Inflammatory macrophage treated with lipopolysaccharide for 4 hours (primary cell): ENCODE measurements at places on chromosomes 7 and 10.
A peak's percentile ranks its signal among the peaks of the same experiment; 100 is the strongest.

DNA sequence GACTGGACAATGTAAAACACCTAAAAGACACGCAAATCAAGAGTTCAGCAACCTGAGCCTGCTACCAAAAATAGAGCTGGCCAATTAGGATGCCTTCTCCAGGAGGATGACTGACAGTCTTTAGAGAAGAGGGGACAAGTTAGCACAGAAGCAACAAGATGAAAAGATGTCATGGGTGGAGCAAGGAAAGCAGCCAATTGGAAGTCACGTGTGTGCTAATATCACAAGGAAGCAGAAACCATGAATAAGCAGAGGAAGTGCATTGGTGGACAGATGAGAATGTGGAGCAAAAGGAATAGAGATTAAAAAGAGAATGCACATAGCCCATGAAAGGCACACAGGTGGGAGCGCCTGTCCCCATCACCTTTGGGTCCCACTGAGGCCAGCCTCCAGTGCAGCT lies 148.1 kb downstream of the SLC25A13 start:
- DNase-seq = no peak

GRCh38 chr7:155358066-155358947 lies 60.6 kb downstream of the INSIG1 start:
- DNase-seq = no peak

DNA sequence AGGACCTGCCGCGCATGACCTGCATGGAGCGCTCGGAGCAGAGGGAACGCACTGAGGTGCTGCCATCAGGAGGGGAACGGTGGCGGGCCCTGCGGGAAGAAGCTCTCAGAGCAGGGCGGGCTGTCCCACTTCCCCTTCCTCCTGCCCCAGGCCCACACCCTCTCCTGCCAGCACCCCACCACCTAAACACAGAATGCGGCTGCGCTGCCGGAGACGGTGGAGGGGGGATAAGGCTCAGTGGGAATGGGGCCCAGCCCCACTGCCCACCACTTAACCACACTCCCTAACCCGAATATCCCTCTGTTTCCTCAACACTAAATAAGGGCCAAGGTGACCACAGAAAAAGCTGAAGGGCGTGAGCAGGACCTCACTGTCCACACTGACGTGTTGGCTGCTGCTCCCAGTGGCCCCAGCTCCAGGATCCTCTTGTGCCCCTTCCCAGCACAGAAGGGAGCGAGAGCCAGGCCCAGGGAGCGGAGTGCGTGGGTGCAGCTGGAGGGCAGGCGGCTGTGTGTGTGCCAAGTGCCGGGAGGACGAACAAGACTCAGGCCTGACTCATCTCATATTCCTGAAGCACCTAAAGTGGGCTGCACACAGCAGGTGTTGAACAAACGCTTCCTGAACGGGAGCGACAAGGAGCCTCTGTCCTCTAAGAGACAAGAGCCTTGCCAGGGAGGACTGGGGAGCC lies 116.8 kb downstream of the MAD1L1 start:
- peak; percentile 11 for DNase-seq

- DNase-seq = peak; percentile 26
These were observed 526 bp downstream of the CH25H start for GRCh38 chr10:89206402-89207180.

DNA sequence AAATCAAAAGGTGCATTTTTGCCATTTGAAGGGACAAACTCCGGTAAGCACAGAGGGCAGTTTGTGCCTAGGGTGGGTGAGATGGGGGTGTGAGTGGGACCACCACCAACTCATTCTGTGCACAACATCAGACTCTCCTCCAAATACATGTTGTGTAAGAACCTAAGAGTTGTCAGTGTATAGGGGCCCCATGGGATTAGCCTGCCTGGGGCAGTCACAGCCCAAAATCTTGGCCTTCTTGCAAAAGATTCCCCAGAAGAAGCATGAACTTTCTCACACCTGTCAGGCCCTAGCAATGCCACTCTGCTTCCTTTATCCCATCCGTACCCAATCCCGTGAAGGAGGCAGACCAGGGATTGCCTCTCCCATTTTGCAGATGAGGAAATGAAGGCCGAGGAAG lies 47.1 kb upstream of the NANOS1 start:
- DNase-seq = no peak

DNA sequence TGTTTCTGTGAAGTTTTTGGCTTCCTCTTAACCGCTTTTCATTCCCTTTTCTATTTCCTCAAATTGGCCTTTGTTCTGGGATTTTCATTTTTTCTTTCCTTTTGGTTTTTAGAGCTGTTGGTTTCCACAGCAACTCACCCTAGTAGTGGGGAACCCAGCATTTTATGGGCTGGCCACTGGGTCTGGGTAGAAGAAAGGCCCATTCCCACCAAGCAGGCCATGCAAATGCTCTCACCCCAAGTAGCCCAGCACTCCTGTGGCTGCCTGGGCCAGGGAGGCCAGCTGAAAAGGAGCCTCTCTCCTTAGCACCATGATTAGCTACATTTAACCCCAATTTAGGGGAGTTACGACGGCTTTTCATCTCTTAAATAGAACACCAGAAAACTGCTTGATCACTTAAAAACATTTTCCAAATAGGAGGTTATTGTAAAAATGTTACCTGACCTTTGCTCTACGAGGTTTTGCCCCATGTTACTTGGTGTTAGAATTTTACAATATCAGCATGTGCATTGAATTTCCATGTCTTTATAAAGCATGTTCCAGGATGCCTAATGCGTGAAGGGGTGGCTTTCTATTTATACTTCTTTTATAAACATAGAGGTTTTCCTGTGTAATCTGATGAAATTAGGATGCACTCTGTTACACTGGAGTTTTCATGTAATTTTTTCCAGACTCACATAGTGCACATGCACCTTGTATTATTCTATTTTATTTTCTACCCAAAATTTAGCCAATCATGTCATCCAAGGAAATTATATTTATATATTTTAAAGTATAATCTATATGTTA lies 75.4 kb downstream of the FAM171A1 start:
- peak; percentile 34 for DNase-seq

GRCh38 chr7:157769526-157770215 lies 432.9 kb downstream of the DNAJB6 start:
- DNase-seq = peak; percentile 46

GRCh38 chr10:63375458-63375857 lies 90.3 kb downstream of the JMJD1C start:
- DNase-seq = no peak

DNA sequence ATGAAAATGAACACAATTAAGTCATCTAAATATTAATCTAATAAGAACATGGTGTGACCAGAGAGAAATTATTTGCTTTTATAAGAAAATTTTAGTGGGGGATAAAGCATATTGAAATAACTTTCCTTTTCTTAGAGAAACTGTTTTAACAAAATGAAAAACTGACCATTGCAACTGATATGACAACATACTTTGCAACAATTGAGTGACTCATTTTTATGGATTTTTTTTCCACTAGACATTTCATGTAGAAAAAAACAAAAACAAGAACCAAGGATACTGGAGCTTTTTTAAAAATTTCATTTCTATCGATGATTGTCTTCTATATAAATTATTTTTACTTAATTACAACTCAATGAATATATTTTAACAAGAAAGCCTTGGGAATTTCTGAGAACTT lies 90.0 kb downstream of the C1GALT1 start:
- DNase-seq = peak; percentile 49

- no peak for DNase-seq
These were observed 54.6 kb upstream of the NCAPG2 start for GRCh38 chr7:158759245-158759614.

DNA sequence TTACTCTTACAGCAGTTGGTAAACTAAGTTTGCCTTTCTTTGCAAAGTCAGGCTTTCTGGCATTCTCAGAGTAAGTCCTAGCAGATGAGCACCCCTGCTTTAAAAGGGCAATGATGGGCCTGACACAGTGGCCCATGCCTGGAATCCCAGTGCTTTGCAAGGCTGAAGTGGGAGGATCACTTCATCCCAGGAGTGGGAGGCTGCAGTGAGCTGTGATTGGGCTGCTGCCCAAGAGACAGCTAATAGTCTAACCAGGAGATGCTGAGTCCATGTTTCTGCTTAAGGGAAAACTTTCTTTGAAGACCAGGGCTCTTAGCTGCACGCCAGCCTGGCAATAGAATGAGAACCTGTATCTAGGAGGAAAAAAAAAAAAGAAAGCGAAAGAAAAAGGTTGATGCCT lies 100.2 kb upstream of the MPP7 start:
- DNase-seq = peak; percentile 36

DNA sequence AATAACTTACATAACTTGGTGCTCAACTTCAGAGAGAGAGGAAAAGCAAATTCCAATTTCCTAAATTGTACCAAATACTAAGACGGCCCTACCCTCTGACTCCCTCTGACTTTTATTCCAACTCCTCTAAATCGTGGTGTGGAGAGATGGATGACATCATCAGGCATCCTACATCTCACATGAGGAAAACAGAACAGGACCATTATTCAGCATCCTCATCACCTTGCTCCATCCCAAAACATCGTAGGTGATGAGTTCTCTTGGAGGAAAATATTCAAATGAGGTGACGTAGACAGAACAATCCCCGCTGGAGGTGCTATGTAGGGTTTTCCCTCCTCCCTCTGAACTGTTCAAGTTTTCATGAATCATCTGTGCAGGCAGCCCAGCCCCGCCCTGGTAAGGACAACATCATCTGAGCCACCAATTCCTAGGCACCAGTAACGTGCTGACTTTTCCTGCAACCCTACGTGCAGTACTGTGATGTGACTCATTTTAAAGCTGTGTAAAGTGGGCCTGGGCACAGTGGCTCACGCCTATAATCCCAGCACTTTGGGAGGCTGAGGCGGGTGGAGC lies 167.2 kb downstream of the CALN1 start:
- DNase-seq = no peak

DNA sequence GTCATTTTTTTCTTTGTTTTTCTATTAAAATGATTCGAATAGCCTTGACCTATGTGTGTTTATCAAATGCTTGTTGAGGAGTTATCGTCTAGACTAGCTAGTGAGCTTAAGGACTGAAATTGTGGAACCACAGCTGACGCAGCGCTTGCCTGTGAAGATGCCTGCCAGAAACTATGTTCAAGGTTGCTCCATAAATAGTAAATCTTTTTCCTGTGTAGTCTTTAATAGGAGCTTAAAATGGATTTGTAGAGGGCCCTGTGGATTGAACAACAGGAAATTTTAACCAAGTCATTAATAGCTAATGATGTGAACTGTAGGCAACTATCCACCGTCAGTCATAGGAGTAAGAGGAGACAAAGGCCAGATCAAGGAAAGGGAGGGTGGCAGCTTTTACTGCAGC lies 145.1 kb downstream of the GNAI1 start:
- no peak for DNase-seq

DNA sequence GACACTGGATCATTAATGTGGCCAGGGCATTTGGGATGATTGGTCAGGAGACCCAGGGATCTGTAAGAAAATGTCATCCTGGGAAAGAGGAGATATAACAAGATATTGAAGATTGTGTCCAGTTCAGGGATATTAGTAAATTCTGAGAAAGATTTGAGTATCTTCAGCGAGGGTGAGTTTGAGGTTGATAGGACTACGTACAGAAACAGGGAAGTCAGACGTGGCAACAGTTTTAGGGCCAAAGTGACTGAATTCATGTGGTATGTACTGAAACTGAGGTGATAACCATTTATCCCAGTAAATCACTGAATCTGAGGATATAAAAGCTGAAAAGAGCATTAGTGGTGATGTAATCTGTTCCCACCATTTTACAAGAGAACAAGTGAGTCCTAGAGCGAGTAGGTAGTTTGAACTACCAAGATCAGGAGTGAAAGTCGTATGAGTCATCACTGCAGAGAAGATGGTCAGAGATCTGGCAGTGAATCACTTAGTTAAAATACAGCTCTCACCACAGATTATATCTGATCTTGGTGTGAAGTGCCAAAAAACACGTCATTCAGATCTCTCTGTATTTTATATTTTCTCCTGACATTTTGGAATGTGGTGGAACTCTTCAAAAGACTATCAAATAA lies 220.5 kb downstream of the CDK14 start:
- peak; percentile 5 for DNase-seq

DNA sequence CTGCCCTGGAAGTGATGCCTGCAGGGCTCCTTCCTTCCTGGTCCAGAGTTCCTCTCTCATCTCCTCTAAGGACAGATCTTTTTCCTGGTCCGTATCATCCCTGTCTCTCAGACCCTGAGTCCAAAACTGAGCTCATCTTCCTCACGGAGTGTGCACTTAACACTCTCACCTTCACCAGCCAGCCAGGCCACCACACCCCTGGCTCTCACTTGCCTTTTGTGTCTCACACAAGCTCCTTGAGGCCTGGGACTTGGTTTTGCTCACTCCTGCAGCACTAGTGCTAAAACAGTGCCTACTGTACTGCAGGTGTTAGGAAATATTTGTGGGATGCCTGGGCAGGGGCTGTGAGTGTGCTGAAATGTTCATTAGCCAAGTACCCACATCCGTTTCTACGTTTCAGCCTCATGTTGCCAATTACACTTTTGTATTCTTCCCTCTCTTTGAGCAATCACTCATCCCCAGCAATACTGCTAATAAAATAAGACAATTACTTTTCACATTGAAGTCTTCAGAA lies 21.4 kb upstream of the PARP12 start:
- no peak for DNase-seq

DNA sequence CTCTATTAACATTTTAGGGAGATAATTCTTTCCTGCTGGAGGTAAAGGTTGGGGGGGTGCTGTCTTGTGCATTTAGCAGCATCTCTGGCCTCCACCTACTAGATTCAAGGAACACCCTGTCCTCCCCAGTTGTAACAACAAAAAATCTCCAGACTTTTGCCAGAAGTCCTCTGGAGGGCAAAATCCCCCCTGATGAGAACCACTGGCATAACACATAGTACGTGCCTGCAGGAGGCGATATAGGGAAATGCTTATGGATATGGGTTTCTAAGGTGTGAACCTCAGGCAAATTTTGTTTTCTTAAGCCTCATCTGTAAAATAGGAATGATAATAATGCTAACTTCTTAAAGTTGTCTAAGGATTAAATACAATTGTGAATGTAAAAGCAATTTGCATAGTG lies 2.9 kb upstream of the OSBPL3 start:
- DNase-seq = no peak

DNA sequence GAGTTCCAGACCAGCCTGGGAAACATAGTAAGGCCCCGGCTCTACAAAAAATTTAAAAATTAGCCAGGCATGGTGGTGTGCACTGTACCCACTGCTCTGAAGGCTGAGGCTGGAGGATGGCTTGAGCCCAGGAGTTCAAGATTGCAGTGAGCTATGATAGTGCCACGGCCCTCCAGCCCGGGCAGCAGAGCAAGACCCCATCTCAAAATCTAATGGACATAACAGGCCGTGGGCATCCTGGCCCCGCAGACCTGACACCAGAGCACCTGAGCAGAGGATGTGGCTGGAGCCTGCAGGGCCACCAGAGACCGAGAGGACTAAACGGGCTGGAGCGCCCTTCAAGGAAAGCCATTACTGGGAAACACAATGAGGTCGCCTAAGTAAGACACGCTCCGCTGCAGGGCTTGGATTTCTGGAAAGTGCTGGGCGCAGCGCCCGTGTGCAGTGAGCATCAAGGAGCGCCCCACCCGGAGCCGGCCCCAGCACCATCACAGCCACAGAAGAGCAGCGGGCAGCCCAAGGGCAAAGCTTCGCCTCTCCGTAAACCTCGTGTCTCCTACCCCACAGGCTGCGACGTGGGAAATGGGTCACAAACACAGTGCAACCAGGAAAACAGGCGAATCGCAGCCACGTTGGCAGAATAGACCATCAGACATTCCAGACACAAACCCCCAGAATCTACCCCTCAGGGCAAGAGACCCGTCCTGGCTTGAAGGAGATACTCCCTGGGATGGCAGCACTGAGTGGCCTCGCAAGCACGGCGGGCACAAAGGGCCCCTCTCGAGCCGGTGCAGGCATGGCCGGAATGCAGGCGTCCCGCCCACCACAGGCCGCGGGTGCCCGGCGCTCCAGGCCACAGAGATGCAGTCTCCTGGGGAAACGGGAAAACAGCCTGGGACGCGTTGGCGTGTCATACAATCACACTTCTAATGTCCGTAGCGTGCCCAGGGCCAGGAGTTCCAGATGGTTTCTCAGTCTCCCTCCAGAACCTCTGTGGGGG lies 4.9 kb downstream of the RADIL start:
- DNase-seq = no peak
